Gastroesophageal sphincter (tissue), 4 donors: ENCODE measurements at places on chromosomes 11 and 22.

DNA sequence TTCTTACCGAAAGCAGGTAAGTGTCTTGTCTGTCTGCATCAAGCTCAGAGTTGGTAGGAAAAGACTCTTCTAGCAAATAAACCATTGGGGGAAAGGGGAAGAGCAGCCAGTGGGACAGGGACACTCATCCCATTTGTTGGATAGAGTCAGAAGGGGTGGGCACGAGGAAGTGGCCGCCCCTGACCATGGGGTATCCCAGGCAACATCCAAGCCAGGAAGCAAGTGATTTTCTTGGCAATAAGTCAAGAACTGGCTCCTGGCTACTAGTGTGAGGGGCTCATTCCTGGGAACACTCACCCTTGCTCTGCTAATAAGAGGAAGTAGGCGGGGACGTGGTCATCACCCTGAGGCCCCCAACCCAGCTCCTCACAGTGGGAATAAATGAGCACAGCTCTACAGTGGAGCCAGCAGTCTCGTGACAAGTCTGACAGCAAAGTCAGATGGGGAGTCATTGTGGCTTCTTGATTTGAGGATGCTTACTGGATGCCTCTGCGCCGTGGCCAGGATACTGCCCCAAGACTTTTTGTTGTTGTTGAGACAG, 6.7 kb downstream of the SLC25A18 start:
- ATAC-seq = no peak

DNA sequence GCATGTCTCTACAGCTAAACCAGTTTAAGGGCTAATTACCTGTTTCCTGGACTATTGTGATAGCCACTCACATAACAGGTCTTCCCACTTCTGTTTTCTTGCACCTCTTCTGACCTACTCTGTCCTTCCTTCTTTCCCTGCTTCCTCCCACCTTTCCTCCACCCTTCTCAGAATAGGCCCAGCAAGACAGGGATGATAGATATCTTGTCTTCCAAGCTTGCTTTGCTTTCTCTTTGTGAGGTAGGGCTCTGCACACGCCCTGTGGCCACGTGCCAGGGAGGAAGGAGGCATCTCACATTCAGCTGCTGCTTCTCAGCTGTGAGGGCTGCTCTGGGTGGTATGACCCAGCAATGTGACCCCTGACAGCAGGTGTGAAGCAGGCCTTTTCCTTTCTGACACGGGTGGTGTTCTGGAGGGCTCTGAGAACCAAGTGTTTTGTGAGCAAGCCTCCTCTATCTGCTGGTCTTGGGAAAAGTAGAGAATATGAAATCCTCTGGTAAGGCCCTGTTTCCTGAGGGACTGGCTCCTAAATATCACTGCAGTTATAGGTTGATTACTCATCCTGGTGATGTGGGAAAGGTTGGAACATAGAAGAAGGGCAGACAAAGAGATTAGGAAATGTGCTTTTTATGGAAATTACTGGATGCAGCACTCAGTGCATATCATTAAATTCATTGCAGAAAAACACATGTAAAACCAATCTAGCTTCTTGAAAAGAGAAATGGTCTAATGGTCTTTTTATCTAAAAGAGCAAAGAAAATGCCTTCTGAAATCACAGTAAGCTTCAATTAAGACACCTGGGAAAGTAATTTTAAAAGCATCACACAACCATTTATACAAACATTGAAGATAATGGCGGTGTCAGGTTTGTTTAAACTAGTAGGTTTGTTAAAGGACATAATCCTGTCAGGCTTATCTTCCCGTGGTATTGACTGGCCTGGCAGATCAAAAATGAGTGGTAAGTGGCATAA, 8.5 kb downstream of the AMOTL1 start:
- peak; percentile 40 for ATAC-seq

DNA sequence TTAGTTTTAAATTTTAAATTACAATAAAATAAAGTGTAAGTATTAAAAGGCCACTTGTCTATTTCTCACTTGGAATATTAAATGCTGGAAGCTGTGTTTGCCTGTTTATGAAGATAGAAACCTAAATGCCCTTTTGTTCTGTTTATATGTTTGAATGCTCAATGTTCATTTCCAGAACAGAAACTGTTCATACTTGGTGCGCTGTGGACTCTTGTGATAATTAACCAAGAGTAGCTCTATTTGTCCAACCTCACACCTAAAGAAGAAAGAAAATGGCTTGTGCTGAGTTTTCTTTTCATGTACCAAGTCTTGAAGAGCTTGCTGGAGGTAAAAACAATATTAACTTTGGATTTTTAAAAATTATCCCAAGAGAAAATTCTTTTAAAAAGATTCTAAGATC, 5.7 kb downstream of the C11orf54 start:
- no peak for ATAC-seq

DNA sequence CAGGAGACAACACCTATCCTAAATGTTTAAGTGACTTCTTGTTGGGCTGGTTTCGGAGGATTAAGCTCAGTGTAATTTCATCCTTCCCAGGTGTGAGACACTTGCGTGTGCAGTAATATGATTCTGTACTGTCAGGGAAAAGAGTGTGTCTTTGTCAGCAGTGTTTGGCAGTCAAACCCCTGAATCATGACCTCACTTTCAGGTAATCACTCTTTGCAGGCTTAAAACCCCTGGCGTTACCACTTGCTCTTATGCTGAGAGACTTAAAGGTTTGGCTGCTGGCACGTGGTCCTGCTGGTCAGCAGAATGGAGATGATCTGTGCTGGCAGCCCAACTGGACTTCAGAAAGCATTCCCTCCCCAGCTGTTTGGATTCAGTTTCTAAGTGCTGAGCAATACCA, 56.1 kb downstream of the APIP start:
- ATAC-seq = no peak

DNA sequence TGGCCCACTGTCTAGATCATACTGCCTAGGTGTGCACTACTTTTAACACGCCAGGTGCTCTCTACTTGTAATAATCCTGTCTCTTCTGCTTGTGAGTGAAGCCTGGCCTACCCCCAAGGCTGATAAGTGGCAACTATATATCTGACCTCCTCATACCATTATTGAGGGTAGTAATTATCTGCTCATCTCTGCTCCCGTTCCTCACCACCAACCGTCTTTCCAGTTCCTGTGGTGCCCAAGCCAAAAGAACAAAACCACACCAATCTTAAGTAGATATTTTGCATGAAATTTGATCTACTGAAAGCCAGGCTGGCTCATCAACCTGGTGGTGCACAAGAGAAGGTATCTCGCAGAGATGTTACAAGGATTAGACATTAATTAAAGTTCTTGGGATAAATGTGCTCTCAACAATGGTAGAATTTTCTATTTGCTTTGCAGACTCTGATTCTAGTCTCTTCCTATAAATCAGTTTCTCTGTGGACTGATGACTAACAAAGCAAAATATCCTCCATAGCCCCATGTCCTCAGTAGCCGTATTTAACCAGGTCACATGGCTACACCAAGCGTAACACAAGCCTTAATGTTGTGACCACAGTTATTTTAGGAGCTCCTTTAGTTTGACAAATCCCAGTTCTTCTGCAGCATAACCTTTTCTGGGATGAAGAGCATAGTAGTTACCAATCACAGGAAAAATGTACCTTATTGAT, 267.2 kb downstream of the NTM start:
- ATAC-seq = no peak

GRCh38 chr11:76778874-76779273, 4.3 kb upstream of the TSKU start:
- ATAC-seq = no peak

DNA sequence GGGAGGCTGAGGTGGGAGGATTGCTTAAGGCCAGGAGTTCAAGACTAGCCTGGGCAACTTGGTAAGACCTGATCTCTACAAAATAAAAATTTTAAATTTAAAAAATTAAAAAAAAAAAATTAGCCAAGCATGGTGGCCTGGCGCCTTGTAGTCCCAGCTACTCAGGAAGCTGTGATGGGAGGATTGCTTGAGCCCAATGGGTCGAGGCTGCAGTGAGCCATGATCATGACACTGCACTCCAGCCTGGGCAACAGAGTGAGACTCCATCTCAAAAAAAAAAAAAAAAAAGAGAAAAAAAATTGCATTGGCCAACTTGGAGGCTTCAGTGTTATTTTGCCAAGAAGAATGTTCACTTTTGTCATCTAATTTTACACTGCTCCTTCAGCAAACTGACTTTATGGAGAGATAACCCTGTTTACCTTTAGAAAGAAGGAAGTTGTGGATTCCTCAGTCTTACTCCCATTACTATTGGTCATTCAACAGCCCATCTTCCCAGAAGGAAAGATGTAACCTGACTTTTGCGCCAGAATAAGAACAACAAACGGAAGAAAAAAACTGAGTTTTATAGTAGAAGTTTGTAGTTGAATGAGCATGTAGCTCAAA, 13.1 kb downstream of the KMT2A start:
- ATAC-seq = no peak

- ATAC-seq = peak; percentile 52
These were observed 8.7 kb upstream of the MPEG1 start for GRCh38 chr11:59221441-59221840.

DNA sequence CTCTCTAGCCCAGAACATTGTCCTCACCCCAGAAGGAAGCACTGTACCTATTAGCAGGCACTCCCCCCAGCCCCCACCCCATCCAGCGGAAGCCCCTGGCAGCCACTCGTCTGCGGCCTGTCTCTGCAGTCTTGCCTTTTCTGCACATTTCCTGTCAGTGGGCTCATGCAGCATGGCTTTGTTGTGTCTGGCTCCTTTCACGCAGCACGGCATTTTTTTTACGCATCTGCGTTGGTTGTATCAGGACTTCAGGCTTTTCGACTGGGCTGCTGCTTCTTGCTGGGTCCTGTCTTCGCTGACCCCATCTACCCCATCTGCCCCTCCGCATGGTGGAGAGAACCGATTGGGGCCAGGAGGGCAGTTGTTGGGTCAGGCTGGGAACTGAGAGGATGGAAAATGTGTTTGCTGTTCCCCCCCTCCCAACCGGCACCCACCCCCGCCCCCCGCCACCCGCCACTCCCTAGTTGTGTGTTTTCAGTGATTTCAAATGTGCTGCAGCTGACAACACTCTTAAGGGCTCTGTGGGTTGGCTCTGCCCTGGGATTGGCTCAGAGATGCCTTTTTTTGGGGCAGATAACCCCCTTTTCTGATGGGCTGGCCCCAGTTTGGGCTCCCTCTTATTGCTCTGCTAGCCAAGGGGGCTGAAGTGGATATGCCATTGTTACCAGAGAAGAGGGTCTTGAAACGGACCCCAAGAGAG, 110.0 kb downstream of the KIAA1671 start:
- no peak for ATAC-seq

DNA sequence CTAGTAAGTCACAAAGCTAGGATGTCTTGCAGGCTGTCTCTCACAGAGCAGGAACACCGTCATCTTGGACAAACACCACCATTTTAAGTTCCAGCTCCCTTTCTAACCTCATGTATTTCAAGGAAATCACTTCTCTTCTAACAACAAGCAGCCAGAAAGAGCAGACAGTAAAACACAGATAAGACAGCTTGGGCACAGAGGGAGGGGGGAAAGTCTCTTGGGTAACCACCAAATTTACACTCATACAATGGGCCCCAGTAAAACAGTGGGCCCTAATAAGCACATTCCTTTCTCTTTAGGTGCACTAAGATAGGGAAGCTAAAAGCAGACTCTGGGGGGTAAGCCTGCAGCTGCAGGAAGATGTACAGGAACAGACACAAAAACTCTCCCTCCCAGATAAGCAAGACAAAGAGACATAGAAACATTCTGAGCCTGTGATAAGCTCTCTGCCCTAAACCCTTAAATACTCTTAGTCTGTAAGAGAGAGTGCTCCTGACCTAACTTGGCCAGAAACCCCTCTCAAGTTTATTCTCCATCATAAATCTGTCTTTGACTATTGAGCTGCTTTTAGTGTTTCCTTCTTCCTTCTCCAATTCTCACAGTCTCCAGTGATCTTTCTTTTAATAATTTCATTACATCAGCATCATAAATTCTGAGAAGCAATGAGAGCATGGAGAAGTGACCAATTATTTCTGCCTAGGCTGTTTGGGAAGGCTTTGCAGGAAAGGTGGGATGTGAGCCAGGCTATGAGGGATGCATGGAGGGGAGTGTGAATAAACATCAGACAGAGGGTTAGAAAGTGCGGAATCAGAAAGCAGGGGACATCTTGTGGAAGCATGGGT, 7.4 kb downstream of the OR10D3 start:
- no peak for ATAC-seq

DNA sequence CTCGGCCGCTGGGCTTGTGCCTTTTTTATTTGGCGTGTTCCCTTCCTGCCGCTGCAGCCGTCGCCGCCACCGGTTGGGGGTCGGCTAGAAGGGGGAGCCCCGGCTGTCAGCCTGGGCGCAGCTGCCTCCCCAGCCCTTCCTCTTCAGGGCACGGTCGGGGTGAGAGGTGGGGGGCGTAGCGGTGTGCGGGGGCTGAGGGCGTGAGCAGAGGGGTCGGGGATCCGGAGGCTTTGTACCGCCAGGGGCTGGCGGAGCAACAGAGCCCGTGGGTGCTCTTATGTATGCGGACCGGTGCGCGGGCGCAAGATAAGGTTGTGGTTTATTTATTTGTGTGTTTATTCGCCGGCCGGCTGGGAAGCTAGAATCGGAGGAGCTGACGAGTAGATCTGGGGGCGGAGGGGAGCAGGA, 477 bp downstream of the ZBTB16 start:
- peak; percentile 2 for ATAC-seq

GRCh38 chr22:32199961-32200360, 4.9 kb downstream of the RFPL2 start:
- ATAC-seq = no peak

DNA sequence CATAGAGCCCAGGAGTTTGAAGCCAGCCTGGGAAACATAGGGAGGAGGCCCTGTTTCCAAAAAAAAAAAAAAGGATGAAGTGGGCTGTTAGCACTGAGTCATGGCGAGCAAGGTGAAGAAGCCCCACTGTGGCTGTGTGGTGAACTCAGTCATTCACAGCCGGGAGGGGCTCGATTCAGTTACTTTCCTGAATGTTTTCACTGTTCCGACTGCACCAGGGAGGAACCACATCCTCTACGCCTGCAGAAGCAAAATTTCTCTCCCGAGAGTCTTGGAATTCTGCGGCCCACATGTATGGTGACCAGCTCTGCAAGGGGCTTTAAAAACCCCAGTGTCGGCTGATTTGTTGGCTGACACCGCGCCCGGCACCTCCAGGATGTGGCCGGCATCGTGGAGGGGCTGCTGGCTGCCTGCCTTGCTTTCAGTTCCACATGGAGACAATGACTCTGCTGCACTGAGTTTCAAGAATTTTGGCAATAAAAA, 27.8 kb upstream of the GRAMD4 start:
- no peak for ATAC-seq

GRCh38 chr11:129427376-129427775, 51.7 kb downstream of the BARX2 start:
- no peak for ATAC-seq
